ENCODE measurements at places on chromosomes 7 and 10.

DNA sequence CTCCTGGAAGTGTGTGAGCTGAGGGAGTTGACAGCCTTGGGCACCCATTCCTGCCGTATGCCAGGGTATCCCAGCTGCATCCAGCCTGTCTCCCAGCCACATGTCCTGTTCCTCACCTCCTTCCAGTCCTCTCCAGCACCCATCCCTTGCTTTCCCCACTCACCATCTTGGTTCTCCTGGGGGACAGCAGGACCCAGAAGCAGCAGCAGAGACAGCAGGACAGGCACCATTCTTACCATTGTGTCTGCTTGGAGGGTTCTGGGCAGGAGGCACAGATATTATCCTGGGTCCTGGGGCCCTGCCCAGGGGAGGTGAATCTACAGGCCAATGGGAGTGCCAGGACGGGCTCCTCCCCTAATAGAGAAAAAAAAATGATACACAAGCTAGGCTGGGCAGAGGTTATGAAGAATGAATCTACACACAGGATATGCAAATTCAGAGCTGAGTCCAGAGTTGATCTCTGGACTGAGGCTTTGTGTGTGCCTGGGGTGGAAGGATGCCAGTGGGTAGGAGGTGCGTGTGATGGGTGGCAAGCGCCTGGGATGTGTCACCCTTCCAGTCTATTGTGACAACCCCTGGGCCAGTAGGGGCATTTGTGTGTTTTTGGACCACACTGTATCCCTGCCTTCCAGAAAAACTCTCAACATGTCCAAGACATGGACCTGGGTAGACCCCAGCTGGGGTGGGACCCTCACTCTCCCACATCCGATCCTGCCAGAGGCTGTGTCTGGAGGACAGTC lies at the start of gene AZGP1:
AZGP1 (minus strand) TSS at position 250 of the 740 bp plus-strand sequence; CDS start at position 239, 11 bp downstream.
- DNase-seq = no peak
- H3K4me1 ChIP-seq = no peaks in the 10 kb centered on the region
- H3K27me3 ChIP-seq = no peaks in the 10 kb centered on the region
- H3K36me3 ChIP-seq = no peaks in the 10 kb centered on the region
- no peak within 1 kb of the TSS for H3K27ac ChIP-seq

DNA sequence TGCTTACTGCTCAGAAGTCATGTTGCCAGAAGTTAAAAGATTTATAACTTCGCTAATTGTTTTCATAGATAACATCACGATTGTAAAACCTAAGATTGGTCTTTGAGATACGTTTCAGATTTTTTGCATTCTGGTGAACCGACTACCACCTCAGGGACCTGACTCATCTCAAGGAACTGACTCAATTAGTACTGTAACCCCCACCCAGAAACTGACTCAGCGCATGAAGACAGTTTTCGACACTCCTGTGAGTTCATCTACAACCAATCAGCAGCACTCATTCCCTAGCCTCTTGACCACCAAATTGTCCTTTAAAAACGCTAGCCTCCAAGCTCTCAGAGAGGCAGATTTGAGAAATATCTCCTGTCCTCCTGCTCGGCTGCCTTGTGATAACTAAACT lies 72.3 kb downstream of the ELMO1 start:
- H3K4me1 ChIP-seq = peaks cover 4% of the 10 kb centered on the region
- DNase-seq = no peak
- H3K36me3 ChIP-seq = no peaks in the 10 kb centered on the region

- no peak overlapping the region for H3K4me3 ChIP-seq
- no peaks in the 10 kb centered on the region for H3K27me3 ChIP-seq
- H3K27ac ChIP-seq = no peak overlapping the region
- no peaks in the 10 kb centered on the region for H3K36me3 ChIP-seq
- DNase-seq = no peak
Measured at GRCh38 chr10:88892222-88892967, 12.3 kb downstream of the STAMBPL1 start.

- no peak overlapping the region for H3K27ac ChIP-seq
- H3K27me3 ChIP-seq = no peaks in the 10 kb centered on the region
- no peak for DNase-seq
- no peaks in the 10 kb centered on the region for H3K36me3 ChIP-seq
- H3K4me1 ChIP-seq = no peaks in the 10 kb centered on the region
Measured at GRCh38 chr7:94421681-94422080, 27.0 kb downstream of the COL1A2 start.

DNA sequence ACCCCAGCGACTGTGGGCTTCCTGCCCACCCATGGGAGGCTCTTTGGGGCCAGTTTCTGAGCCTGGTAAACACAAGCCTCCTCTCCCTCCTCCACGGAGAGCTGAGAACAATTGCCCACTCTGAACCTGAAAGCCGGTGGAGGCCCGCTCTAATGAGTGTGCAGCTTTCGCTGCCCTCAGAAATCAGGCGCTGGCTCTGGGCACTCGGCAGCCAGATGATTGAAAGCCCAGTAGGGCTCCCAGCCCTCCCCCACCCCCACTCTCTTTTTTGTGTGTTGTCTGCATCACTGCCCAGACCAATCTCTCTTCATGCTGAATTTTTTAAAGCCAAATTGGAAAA lies 438.9 kb downstream of the RPS24 start:
- H3K4me1 ChIP-seq = no peaks in the 10 kb centered on the region
- H3K36me3 ChIP-seq = no peaks in the 10 kb centered on the region
- no peak overlapping the region for H3K4me3 ChIP-seq
- H3K27ac ChIP-seq = no peak overlapping the region
- no peaks in the 10 kb centered on the region for H3K27me3 ChIP-seq
- no peak for DNase-seq

GRCh38 chr7:3956949-3957348 lies 655.9 kb downstream of the SDK1 start:
- H3K27me3 ChIP-seq = no peaks in the 10 kb centered on the region
- H3K4me3 ChIP-seq = no peak overlapping the region
- H3K27ac ChIP-seq = no peak overlapping the region
- no peak for DNase-seq

DNA sequence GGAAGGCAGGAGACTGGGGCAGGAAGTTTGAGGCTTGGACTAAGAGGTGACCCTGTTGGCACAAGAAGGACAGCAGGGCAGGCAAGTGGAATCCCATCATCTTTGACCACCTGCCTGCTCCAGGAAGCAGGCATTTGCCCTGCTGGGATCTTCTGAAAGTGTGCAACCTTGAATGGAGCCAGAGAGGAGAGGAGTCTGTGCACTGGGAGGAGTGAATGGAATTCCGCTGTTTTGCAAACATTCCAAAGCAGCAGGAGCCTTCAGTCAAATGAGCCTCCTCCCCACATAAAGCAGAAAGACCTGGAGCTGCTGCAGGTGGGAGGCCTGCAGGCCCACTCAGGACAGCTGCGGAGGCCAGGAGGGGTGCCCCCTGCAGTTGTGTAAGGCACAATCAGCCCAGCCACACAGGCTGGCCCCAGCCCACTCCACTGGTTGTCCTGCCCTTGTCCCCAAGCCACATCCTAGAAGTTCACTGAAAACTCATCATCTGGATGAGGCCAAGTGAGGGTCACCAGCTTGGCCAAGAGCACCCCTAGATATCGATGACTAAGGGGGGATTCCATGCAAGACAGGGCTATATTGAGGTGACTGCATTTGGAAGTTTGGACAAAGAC lies 249.5 kb downstream of the RPS24 start:
- H3K27ac ChIP-seq = no peak overlapping the region
- H3K36me3 ChIP-seq = no peaks in the 10 kb centered on the region
- H3K4me1 ChIP-seq = no peaks in the 10 kb centered on the region
- H3K4me3 ChIP-seq = no peak overlapping the region

- H3K4me3 ChIP-seq = no peak overlapping the region
- no peaks in the 10 kb centered on the region for H3K4me1 ChIP-seq
- H3K36me3 ChIP-seq = no peaks in the 10 kb centered on the region
Measured at GRCh38 chr10:57513637-57514036, 754.1 kb downstream of the IPMK start.

DNA sequence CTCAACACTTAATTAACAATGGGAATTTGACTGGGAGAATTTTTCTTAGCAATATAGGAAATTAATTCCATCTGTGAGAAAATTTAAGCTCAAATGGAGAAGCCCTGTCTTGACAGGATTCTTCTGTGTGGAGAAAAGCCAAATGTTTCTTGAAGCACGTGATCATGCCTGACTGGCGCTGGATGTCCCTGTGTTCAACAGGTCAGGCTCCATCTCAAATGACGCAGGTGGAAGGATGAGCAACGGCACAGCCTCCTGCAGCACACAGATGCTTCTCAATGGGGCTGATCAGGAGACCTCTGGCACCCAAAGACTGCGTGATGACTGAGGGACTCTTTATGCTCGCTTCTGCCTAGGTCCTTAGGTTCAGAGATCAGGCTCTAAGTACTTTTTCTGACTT lies 143.8 kb downstream of the RSU1 start:
- peaks cover 3% of the 10 kb centered on the region for H3K36me3 ChIP-seq
- no peak for DNase-seq
- no peaks in the 10 kb centered on the region for H3K27me3 ChIP-seq
- no peaks in the 10 kb centered on the region for H3K4me1 ChIP-seq
- no peak overlapping the region for H3K27ac ChIP-seq

GRCh38 chr10:17454161-17455014 lies at the start of gene ST8SIA6:
TSS of gene ST8SIA6 (minus strand) at chr10:17454595. CDS start at chr10:17454255, 340 bp downstream.
- no peak for DNase-seq
- peaks cover 8% of the 10 kb centered on the region for H3K4me1 ChIP-seq
- H3K27me3 ChIP-seq = no peaks in the 10 kb centered on the region
- H3K27ac ChIP-seq = peak within 1 kb of the TSS; percentile 1
- no peaks in the 10 kb centered on the region for H3K36me3 ChIP-seq

- no peaks in the 10 kb centered on the region for H3K4me1 ChIP-seq
- no peaks in the 10 kb centered on the region for H3K36me3 ChIP-seq
- no peak overlapping the region for H3K27ac ChIP-seq
Measured at GRCh38 chr7:16412274-16413254, 8.8 kb downstream of the CRPPA start.

GRCh38 chr7:132783824-132784223 lies 207.6 kb upstream of the PLXNA4 start:
- no peaks in the 10 kb centered on the region for H3K27me3 ChIP-seq
- H3K27ac ChIP-seq = no peak overlapping the region
- no peaks in the 10 kb centered on the region for H3K4me1 ChIP-seq
- H3K4me3 ChIP-seq = no peak overlapping the region

GRCh38 chr7:129911790-129912189 lies 41.0 kb downstream of the UBE2H start:
- H3K4me3 ChIP-seq = no peak overlapping the region
- peaks cover 41% of the 10 kb centered on the region for H3K4me1 ChIP-seq
- no peaks in the 10 kb centered on the region for H3K27me3 ChIP-seq
- H3K27ac ChIP-seq = no peak overlapping the region

DNA sequence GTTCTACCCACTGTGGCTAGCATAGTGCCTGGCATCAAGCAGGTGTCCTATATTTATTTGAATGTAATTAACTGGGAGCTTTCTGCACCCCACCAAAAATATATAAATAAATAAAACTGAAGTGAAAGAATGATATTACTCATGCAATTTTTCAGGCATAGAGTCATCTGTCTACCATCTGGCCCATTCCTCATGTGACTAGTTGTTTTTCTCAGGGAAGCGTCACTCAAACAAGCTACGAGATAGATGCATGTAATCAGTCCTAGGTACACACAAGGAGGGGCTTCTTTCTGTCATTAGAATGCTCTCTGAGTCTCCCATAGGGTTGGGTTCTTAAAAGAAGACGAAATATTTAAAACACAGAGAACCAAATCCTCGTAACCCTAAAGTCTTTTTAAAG lies 255.5 kb upstream of the KMT2E start:
- DNase-seq = no peak
- no peak overlapping the region for H3K27ac ChIP-seq
- no peaks in the 10 kb centered on the region for H3K27me3 ChIP-seq
- no peak overlapping the region for H3K4me3 ChIP-seq
- no peaks in the 10 kb centered on the region for H3K36me3 ChIP-seq
- no peaks in the 10 kb centered on the region for H3K4me1 ChIP-seq

GRCh38 chr7:85711894-85712293 lies 525.0 kb upstream of the SEMA3D start:
- no peak overlapping the region for H3K4me3 ChIP-seq
- no peak for DNase-seq
- no peaks in the 10 kb centered on the region for H3K36me3 ChIP-seq

DNA sequence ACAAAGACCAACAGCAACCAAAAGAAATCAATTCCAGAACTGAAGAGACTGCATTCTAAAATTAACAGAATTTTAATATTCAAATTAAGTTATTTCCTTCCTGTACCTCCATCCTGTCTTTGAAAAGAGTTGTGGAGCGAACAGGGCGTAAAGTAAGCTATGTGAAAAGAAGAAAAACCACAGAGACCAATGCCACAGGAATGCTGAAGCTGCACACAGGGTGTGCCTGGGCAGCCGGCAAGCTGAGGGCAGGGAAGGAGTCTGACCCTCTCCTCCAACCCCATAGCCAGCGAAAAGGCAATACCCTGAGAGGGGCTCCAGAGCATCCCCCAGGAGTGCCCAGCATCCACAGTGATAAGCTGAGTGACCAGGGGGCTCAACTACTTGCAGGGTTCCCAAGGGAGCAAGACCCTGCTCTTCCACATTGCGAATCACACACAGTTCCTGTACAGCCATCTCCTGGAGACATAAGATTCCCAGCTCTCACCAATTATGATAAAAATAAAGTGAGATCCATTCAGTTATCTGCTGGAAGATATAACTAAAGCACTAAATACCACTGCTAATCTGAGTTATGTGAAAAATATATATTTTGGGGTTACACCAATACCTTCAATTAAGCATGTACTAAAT lies 93.8 kb downstream of the PARD3 start:
- no peak overlapping the region for H3K4me3 ChIP-seq
- no peaks in the 10 kb centered on the region for H3K4me1 ChIP-seq
- H3K27ac ChIP-seq = no peak overlapping the region
- H3K27me3 ChIP-seq = no peaks in the 10 kb centered on the region
- no peaks in the 10 kb centered on the region for H3K36me3 ChIP-seq

DNA sequence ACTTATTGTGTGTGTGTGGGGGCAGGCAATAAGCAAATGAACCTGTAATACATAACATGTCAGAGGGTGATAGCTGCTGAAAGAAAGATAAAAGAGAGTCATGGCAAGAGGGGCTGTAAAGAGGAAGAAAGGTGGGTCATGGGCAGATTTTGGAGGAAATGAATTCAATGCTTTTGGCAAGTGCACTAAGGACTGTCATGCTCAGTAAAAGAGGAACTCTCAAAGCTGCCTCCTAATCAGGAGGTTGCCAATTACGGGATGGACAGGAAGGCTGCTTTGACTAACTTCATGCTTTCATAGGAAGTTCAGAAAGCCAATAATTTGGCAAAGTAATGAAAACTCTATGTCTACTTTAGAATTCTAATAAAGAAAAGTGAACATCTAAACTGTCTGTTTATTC lies 401.2 kb downstream of the SH2D4B start:
- DNase-seq = no peak
- no peaks in the 10 kb centered on the region for H3K4me1 ChIP-seq
- H3K27me3 ChIP-seq = no peaks in the 10 kb centered on the region
- no peaks in the 10 kb centered on the region for H3K36me3 ChIP-seq
- H3K4me3 ChIP-seq = no peak overlapping the region
- no peak overlapping the region for H3K27ac ChIP-seq

DNA sequence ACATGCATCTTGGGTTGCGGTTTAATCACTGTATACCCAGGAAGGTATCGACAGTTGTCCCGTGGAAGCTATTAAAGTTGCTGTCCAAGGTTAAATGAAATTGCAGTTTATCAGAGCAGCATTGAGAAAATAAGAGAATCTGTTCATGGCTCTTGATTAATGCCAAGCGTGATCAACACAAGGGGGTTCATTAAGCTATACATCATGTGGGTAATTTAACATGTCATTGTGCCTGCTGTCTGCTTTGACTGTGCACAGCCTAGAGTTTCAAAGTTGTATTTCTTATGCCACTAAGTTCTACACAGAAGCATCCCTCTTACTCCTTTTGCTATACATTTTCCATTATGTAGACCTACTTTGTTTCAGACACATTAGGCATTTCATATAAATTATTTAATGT lies 74.8 kb upstream of the SP8 start:
- no peaks in the 10 kb centered on the region for H3K4me1 ChIP-seq
- H3K27ac ChIP-seq = no peak overlapping the region
- no peaks in the 10 kb centered on the region for H3K36me3 ChIP-seq
- H3K27me3 ChIP-seq = no peaks in the 10 kb centered on the region
- DNase-seq = no peak

- DNase-seq = no peak
- no peaks in the 10 kb centered on the region for H3K36me3 ChIP-seq
- no peak overlapping the region for H3K27ac ChIP-seq
Measured at GRCh38 chr7:110623436-110623835, 467.5 kb upstream of the LRRN3 start.
